ENCODE measurements at places on chromosomes 1 and 21.
A peak's percentile ranks its signal among the peaks of the same experiment; 100 is the strongest.

DNA sequence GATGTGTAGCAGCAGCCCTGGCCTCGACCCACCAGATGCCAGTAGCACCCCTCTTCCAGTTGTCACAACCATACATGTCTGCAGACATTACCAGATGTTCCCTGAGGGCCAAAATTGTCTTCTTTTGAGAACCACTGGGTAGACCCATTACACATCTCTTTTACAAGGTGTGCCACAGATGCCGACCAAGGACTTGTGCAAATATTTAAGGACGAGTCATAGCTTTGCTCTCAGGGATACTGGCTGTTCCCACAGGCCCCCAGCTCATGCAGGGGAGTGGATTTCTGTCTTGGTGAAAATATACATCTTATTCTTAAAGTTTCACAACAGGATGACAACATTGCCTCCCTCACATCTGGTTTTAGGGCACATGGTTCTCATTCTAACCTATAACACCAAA lies 59.4 kb upstream of the ZBTB18 start:
- DNase-seq = no peak

GRCh38 chr1:174044418-174045222 lies 22.5 kb upstream of the RC3H1 start:
- DNase-seq = no peak

DNA sequence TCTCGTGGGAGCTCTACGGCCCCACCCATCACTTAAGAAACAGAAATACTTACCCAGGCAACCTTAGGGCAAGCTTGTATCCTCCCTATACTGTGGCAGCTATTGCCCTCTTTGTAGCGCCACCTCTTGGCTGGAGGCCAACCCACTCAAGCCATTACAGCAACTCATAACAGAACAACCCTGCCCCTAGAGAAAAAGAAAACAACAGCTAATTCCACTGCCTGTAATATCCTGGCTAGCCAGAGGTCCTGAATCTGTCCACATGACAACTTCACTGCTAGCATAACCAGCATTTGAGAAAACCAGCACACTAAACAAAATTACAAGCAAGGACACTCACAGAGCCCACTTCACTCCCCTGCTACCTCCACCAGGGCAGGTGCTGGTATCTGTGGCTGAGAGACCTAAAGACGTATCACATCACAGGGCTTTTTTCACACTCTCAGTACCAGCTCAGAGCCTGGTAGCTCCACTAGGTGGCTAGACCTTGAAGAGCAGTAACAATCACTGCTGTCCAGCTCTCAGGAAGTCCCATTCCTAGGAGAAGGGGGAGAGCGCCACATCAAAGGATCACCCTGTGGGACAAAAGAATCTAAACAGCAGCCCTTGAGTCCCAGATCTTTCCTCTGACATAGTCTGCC lies 14.5 kb upstream of the MX1 start:
- no peak for DNase-seq

GRCh38 chr1:155911156-155912055 lies at the start of gene RIT1:
Gene RIT1, minus strand, starts transcription at chr1:155911349. Its CDS starts 588 bp downstream, at chr1:155910761.
- DNase-seq = peak; percentile 66

DNA sequence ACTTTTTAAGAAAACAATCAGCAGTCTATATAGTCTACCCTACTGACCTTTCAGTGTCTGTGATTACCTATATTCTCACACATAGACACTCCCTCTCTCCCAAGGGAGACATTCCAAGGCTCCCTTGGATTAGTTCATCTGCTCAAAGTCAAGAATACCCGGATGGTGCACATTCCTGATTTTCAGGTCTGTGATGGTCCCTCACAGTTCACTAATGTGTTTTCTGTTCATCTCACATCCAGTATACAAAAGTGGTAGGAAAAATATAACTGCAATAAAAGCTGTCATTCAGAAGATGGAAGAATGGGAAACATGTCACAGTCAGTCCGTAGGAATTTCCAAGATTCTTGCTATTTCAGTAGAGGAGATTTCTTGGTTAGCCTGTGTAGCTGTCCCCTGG lies 224.1 kb upstream of the CACYBP start:
- no peak for DNase-seq

GRCh38 chr1:22248746-22249145 lies 105.8 kb upstream of the WNT4 start:
- no peak for DNase-seq

DNA sequence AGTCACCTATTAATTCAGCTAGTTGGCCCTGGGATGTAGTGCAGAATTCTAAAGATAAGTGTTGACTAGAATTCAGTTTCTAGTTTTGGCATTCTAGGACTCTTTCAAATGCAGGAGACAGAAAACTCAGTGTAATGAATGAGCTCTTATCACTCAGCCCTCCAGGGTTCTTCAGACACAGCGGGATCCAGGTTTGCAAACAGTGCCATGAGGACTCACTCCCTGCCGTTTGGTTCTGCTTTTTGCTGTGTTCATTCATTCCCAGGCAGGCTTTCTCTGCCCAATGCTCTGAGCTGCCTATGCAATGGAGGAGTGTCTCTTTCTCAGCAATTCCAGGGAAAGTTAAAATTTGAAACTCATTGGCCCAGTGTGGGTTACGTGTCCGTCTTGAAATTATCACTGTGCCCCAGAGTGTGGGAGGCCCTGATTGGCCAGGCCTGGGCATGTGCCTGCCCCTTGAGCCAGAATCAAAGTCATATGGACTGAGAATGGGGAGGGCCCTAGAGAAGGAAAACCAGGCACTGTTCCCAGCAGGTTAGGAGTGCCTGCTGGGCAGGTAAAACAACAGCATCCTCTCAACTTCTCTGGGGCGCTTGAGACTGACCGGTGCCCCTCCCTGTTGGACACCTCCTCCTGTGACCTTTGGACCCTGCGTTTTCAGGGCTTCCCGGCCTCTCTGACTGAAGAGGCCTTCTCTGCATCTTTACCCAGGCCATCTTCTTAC lies 43.4 kb downstream of the TMEM51 start:
- DNase-seq = no peak

All from right renal pelvis (tissue), 4 donors.